ENCODE measurements at places on chromosomes 7 and 10.

DNA sequence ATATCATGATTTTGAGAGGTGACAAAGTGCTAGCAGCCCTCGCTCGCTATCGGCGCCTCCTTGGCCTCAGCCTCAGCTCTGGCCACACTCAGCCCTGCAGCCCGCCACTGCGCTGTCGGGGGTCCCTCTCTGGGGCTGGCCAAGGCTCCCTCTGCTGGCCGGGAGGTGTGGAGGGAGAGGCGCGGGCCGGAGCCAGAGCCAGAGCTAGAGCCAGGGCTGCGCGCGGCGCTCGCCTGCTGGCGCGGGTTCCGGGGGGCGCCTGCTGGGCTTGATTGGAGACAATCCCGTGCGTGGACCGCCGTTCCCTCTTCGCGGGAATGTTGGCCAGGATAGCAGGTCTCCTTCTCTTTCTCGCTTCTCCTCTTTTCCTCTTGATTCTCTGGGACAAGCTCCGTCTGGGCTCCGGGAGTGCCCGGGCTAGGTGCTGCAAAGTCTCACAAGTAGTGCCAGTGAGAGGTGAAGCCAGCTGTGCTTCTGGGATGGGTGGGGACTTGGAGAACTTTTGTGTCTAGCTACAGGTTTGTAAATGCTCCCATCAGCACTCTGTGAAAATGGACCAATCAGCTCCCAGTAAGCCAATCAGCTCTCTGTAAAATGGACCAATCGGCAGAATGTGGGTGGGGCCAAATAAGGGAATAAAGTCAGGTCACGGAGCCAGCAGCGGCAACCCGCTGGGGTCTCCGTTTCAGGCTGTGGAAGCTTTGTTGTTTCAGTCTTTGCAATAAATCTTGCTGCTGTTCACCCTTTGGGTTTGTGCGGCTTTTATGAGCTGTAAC lies 43.4 kb upstream of the ELMO1 start:
- no peak for DNase-seq

DNA sequence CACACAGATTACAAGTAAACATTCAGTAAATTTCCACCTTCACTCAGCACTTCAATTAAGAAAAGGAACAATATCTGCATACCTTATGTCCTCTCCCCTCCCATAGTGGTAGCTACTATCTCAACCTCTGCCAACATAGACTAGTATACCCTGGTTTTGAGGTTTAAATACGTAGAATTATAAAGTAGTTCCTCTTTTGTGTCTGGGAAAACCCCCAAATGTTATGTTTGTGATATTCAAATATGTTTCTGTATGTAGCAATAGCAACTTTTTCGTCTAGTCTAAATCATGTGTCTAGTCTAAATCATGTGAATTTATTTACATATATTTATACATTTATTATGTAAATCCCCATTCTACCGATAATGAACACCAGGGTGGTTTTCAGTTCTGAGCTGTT lies 13.2 kb upstream of the CAMK2B start:
- DNase-seq, result no peak

DNA sequence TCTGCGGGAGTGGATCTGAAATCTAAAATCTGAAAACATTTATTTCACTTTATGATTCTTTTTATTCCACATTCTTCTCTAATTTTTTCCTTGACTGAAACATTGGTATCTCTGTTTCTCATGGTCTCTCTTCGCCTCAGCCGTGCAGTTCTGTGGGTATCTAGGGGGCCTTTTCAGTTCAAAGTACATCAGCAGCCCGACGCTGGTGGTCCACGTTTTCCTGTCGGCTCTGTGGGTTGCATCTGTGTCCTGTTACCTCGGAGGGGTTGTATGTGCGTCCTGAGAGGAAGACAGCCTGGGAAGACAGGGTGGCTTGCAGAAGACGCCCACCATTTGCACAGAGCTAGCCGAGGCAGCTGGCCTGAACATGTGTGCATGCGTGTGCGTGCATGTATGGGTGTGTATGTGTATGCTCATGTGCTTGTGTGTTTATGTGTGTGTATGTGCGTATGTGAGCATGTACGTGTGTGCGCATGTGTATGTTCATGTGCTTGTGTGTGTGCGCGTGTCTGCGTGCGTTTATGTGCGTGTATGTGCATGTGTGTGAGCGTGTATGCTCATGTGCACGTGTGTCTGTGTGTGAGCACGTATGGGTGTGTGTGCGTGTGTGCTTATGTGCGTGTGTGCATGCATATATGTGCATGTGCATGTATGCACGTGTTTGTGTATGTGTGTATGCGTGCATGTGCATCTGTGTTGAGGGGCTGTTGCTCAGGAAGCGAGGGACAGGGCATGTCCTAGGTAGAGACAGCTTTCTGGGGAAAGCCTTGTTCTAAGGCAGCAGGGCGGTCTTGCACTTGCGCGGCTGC lies 211.8 kb downstream of the ADARB2 start:
- DNase-seq, result no peak

GRCh38 chr7:4943297-4943696 lies 15.7 kb downstream of the MMD2 start:
- DNase-seq, result no peak

- DNase-seq, result peak; percentile 42
Observed at GRCh38 chr10:71708301-71708703, 11.3 kb downstream of the C10orf105 start.

DNA sequence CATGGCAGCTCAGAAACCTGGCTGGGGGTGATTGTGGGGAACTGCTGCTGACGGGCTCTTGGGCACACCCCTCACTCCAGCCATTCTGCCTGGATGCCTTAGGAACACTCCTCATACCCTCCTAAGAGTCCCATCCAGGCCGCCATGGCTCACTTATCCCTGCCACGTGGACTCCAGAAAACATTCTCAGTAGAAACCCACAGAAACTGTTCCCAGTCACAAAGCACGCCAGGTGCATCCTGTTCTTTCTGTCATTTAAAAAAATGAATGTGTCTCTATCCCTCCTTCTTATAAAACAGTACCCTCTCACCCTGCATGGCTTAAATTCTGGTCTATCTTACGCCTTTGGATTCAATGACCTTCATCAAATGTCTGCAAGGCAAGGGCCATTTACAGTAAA lies 177.7 kb downstream of the CUX1 start:
- DNase-seq, result no peak

DNA sequence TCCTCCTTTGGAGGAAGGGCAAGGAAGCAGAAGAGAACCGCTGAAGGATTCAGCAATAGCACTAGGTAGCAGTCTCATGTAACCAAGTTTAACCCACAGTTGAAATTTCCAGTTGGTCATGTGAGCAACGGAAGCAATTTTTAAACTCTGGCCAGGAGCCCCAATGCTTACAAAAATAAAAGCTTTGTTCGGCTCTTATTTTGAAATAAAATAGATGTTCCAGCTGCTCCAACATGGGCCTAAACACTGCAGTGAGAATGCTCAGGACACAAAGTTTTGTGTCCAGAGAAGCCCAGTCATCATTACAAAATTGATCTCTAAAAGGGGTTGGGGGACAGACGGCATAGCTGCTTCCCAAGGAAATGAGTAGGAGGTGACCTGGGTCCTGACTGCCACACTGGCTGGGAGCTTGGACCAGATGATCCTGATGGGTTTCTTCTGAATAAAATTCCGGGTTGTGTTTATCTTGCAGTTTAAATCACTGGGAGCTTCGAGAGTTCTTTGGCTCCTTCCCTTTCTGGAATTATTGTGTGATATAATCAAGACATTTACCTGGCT lies 452 bp upstream of the TMEM140 start:
- DNase-seq, result peak; percentile 34

- peak; percentile 17 for DNase-seq
Observed at GRCh38 chr10:58240531-58240930, 27.2 kb downstream of the IPMK start.

DNA sequence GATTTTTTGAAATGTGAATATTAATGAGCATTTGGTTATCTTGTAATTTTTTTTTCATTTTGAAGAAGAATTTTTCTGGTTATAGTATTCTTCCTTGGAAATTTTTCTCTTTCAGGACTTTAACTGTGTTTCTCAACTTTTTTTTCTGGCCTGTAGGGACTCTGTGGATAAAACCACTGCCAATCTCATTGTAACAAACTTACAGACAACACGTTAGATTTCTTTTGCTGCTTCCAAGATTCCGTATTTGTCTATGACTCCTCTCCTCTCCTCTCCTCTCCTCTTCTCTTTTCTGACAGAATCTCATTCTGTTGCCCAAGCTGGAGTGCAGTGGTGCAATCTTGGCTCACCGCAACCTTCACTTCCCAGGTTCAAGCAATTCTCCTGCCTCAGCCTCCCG lies 19.4 kb upstream of the ZNF92 start:
- DNase-seq, result no peak

DNA sequence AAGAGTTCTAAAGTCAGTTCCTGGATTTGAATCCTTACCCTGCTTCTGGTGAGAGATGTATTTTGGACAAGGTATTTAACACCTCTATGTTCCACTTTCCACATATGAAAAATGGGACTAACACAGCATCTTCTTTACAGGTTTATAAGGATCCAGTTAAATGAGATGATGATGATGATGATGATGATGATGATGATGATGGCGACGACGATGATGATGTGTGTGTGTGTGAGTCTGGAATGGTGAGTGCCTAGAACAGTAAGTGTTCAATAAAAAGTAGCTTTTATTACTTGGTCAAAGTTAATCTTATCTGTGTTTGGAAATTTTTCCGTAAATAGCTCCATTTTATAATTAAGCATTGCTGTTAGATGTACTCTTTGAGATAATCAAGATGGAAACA lies 248.3 kb upstream of the SLC26A5 start:
- no peak for DNase-seq

DNA sequence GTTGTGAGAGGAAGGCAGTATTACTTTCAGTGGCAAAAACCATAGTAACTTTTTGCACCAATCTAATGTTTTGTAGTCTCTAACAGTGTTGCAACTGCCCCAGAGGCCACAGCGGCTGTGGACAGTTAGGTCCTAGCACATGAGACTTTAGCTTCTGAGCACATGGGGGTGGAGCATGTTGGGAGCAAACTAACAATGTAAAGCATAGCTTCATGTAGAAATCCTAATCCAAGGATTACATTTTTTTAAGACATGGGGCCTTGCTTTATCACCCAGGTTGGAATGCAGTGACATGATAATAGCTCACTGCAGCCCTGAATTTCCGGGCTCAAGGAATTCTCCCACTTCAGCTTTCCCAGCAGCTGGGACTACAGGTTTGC lies 49.0 kb downstream of the LAMB1 start:
- peak; percentile 40 for DNase-seq

GRCh38 chr7:84364708-84365107 lies 170.1 kb upstream of the SEMA3A start:
- peak; percentile 11 for DNase-seq

GRCh38 chr7:92813390-92814024 lies 22.9 kb downstream of the CDK6 start:
- DNase-seq, result peak; percentile 29

DNA sequence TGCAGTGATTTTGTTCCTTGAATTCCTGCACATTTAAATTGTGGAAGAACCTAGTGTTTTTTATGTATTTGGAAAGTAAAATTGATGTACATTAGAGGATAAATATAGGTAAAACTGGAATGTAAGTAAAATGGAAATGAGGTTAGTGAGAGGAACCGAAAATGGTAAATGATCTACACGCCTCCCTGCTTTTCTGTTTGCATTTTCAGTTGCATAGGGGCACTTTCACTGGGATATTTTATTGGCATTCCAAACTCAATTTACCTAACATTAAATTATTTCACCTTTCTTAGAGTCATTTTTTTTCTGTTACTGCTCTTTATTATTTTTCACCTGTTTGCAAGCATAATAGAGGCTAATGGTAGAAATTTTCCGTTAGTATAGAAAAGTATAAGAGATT lies 8.0 kb downstream of the CDK13 start:
- no peak for DNase-seq

- DNase-seq, result no peak
Observed at GRCh38 chr10:65470986-65471385, 1454.8 kb upstream of the LRRTM3 start.

DNA sequence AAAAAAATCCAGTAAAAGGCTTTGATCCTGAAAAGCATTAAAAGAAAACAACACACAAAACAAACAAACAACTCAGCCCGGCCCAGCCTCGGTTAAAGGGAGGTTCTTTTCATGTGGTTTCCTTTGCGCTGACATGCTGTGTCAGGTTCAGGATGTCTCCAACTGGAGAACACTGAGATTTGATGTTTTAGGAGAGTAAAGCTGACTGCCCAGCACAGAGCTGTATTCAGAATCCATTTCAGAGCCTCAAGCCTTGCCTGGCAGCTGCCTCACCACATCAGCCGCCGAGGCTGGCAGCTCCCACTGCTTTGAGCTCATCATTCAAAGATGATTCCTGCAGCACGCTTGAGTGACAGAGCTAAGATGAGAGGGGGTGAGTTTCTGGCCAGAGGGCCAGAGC lies 205.8 kb upstream of the LYZL1 start:
- no peak for DNase-seq

DNA sequence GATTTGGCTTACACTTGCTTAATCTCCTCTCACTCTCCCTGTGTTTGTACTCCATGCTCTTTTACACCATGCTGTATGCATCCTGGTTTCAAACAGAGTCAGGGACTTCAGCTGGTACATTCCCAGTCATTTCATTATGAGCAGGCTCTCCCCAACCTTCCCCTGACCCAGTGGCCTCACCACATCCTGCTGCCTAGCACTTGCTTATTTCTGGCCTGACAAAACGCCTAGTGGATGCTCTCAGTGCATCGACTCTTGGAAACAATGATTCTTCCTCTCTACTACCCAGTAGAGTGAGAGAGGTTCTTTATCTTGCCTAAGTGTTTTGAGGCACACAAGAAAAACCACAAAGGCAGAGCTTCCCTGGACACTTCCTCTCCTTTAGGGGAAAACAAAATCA lies 63.4 kb downstream of the CAV1 start:
- peak; percentile 67 for DNase-seq

DNA sequence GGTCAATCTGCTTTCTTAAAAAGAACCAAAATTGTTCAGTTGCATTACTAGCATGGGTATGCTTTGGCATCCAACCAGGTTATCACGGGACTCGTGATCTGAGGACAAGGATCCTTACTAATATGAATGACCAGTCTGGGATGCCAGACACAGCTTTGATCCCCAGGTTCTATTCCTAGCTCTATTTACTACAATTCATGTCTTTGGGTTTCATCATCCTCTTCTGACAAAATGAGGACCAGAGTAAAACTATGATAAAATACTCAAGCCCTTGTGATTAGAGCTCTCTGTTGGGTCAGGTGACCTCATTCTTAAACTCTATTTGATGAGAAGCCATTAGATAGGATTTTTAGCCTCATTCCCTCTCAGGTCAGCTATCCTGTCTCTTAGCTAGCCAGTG lies 119.8 kb downstream of the SLC25A13 start:
- no peak for DNase-seq

- DNase-seq, result no peak
Observed at GRCh38 chr10:44984671-44985101, 6.1 kb upstream of the DEPP1 start.

Data from fibroblast of pulmonary artery (primary cell).